ENCODE measurements at places on chromosomes 5 and 9. TPM values are rescaled to one million over a fixed set of nuclear protein-coding genes. Genes with fewer than 3 reads are reported as not detected.

- no peak for DNase-seq
Observed at GRCh38 chr5:8912106-8912505, 633.8 kb downstream of the SEMA5A start.

- no peak for DNase-seq
Observed at GRCh38 chr9:22119522-22120158, 110.5 kb upstream of the CDKN2B start.

DNA sequence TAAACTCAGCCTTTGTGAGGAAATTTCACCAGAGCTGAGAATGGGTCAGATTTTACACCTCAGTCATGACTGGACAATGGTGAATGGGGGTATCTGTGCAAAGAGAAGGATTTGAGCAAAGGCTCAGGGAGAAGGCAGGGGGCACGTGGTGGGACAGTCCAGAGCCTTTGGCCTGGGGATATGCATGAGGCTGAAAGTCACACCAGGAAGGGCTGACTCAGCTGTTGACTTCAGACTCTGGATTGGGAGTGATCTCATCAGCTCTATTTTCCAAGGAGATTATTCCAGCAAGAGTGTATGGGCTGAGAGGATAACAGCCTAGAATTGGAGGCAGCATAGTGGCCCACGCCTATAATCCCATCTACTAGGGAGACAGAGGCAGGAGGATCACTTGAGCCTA, 53.6 kb downstream of the SAXO1 start:
- DNase-seq, result peak; percentile 23

Gene CCDC192
- not detected for total RNA-seq

GRCh38 chr9:126608551-126608950, 5.2 kb upstream of the LMX1B start:
- DNase-seq, result no peak

- DNase-seq, result no peak
Observed at GRCh38 chr5:2757563-2758351, 6.3 kb upstream of the IRX2 start.

Gene SLCO6A1
- total RNA-seq, result not detected

- no peak for DNase-seq
Observed at GRCh38 chr9:22913518-22913917, 466.9 kb downstream of the DMRTA1 start.

DNA sequence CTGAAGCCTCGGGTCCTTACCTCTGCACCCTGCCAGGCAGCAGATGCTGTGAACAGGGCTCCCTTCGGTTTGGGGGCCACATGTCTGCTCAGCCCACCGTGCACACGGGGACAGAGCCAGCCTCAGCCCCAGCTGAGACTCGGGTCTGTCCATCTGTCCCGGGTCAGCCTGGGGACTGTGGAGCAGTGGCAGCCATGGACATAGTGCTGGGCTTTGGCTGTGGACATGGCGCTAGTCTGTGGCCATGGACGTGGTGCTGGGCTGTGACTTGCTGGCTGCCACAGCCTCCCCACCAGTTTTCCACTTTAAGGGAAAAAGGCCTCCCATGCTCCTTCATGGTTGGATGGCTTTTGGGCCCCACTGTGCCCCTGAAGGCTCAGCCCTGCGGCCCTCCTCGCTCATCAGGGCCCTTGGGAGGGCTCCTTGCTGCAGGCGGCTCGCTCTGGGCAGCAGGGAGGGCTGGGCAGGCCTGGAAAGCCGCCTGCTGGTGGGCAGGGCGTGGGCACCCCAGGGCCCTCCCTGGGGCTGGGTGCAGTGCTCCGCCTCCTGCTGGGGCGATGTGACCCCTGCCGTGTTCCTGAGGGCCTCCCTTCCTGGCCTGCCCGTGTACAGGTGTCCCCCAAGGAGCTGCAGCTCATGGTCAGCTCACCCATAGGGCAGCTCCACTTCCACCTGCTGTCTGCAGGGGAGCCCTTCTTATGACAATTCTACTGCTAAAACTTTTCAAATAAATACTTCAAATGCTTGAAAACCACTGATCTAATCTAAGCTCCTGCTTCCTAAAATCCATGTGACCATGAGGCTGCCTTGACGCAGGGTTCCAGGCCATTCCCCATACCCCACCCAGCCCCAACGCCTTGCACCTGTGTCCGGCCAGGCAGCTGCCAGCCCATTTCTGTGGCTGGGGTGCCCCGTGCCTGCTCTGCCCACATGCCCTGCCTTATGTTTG, 112.1 kb upstream of the LMX1B start:
- no peak for DNase-seq

Gene GPX8
- total RNA-seq, result 58.5 TPM

GRCh38 chr9:137761793-137762192, 115.8 kb upstream of the CACNA1B start:
- no peak for DNase-seq

- DNase-seq, result no peak
Observed at GRCh38 chr9:23413541-23413940, 412.5 kb downstream of the ELAVL2 start.

- DNase-seq, result no peak
Observed at GRCh38 chr9:70398145-70398556, 16.3 kb downstream of the KLF9 start.

GRCh38 chr5:35209862-35210261, 20.4 kb downstream of the PRLR start:
- DNase-seq, result no peak

DNA sequence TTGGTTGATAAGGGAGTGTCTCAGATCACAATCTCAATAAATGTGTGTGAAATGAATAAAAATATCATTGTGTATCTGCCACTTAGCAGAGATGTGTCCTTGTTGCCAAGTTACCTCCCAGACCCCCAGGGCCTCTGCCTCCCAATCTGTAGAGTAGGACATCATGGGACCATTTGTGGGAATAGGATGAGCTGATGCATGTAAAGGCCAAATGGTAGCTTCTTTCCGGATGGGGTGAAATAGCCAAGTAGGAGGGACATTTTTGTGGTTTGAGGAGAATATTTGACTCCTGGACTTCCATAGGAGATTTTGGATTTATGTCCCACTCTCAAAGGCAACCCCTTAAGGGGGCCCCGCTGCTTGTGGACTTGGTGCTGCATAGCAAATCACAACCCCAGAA, 82.6 kb upstream of the HRH2 start:
- DNase-seq, result no peak

Gene EGFLAM
- 0.17 TPM for total RNA-seq

- no peak for DNase-seq
Observed at GRCh38 chr5:176934309-176934930, 35.3 kb upstream of the HK3 start.

GRCh38 chr5:6783787-6784186, 70.6 kb downstream of the TENT4A start:
- no peak for DNase-seq

Measured in epithelial cell of proximal tubule (primary cell).